Activated naive CD4-positive, alpha-beta T cell treated with anti-CD3 and anti-CD28 coated beads for 36 hours (primary cell): ENCODE measurements at places on chromosomes 12 and 14. TPM values are rescaled to one million over a fixed set of nuclear protein-coding genes. Genes with fewer than 3 reads are reported as not detected.

Gene TMEM52B
- not detected for total RNA-seq

Gene C12orf54
- not detected for total RNA-seq

Gene EPYC
- not detected for total RNA-seq

Gene GDF3
- total RNA-seq, result not detected

Gene UBE3B
- 26.2 TPM for total RNA-seq

Gene SLC7A7
- 1.1 TPM for total RNA-seq

Gene SPX
- 0.50 TPM for total RNA-seq

Gene JPH4
- 0.05 TPM for total RNA-seq

Gene DHRS4
- 22.8 TPM for total RNA-seq

Gene HNRNPC
- total RNA-seq, result 1,252 TPM

Gene RIMKLB
- 5.2 TPM for total RNA-seq

Gene OR4E2
- not detected for total RNA-seq

Gene TMBIM4
- total RNA-seq, result 51.3 TPM

Gene SYNDIG1L
- not detected for total RNA-seq

Gene ART4
- not detected for total RNA-seq
